Pancreas (tissue), 10 donors: ENCODE measurements at places on chromosomes 7 and 10. TPM values are rescaled to one million over a fixed set of nuclear protein-coding genes. Genes with fewer than 3 reads are reported as not detected.
A peak's percentile ranks its signal among the peaks of the same experiment; 100 is the strongest.

Gene PTPRZ1
- total RNA-seq, result 0.60 TPM

Gene WNT8B
- 0.46 TPM for total RNA-seq

Gene CTBP2
- 35.9 TPM for total RNA-seq

Gene GIGYF1
- 19.2 TPM for total RNA-seq

Gene TYW1B
- total RNA-seq, result 0.92 TPM

Gene LRRC4
- total RNA-seq, result 0.57 TPM

Gene ENTPD7
- 8.4 TPM for total RNA-seq

Gene MACROH2A2
- 2.3 TPM for total RNA-seq

Gene CALD1
- total RNA-seq, result 53.1 TPM

DNA sequence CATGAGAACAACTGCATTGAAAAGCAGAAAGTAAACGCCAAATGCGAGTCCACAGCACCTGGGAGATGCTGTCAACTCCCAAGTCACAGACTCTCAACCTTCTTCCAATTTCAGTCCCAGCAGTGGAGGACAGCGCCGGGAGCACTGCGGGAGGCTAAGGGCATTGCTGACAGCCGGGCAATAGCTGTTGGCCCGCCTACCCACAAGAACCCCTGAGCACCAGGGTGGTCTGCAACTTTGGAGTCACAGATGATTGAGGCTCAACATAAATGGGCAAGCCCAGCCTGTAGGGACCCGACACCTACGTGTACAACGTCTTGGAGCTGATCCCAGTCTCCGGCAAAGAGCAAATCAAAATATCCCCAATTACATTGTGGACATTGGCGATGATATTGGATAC is 262.9 kb downstream of the TCERG1L start:
- H3K27ac ChIP-seq, result no peak overlapping the region
- no peaks in the 10 kb centered on the region for H3K4me1 ChIP-seq
- H3K27me3 ChIP-seq, result peaks cover 5% of the 10 kb centered on the region
- H3K4me3 ChIP-seq, result no peak overlapping the region

DNA sequence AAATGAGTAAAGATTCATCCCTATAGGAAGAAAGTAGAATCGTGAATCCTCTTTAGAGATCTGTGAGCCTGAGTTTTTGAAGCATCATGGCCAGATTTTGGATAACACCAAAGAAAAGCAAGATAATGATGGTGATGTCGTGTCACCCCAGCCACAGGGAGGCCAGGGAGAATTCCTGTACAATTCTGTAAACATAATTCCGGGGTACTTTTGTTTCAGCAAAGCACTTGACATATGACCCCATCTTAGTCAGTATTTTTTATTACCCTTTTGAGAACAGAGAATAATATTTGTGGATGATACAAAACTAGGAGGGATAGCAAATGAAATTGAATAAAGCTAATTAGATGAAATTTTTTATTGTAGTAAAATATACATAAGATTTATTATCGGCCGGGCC is 33.8 kb downstream of the NACAD start:
- no peaks in the 10 kb centered on the region for H3K4me1 ChIP-seq
- no peak overlapping the region for H3K27ac ChIP-seq
- no peak overlapping the region for H3K4me3 ChIP-seq
- H3K36me3 ChIP-seq, result no peaks in the 10 kb centered on the region
- no peak for DNase-seq

- no peak overlapping the region for H3K27ac ChIP-seq
- H3K4me1 ChIP-seq, result no peaks in the 10 kb centered on the region
- H3K27me3 ChIP-seq, result no peaks in the 10 kb centered on the region
- H3K36me3 ChIP-seq, result no peaks in the 10 kb centered on the region
These were observed 81.0 kb upstream of the GNA12 start for GRCh38 chr7:2924866-2925840.

DNA sequence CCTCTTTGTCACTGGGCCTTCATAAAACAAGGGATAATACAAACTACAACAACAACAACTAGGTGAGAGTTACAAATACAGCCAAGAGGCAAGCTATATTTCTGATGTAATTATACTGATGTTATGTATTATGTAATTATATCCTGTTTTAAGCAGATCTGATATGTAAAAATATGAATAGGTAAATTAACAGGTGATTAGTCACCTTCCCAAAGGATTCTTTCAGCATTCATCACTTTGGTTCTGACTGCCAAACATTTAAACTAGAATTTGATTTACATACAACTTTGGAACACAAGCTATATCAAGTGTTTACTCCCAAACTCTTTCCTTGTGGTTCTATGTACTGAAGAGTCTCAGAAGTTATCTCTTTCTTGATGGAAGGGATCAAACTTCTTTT is 53.7 kb downstream of the BEND7 start:
- no peak for DNase-seq
- H3K27me3 ChIP-seq, result no peaks in the 10 kb centered on the region
- no peaks in the 10 kb centered on the region for H3K36me3 ChIP-seq

- no peaks in the 10 kb centered on the region for H3K36me3 ChIP-seq
- DNase-seq, result no peak
- H3K4me3 ChIP-seq, result no peak overlapping the region
- no peaks in the 10 kb centered on the region for H3K4me1 ChIP-seq
- no peak overlapping the region for H3K27ac ChIP-seq
These were observed 20.8 kb upstream of the OR6B1 start for GRCh38 chr7:143979359-143979758.

DNA sequence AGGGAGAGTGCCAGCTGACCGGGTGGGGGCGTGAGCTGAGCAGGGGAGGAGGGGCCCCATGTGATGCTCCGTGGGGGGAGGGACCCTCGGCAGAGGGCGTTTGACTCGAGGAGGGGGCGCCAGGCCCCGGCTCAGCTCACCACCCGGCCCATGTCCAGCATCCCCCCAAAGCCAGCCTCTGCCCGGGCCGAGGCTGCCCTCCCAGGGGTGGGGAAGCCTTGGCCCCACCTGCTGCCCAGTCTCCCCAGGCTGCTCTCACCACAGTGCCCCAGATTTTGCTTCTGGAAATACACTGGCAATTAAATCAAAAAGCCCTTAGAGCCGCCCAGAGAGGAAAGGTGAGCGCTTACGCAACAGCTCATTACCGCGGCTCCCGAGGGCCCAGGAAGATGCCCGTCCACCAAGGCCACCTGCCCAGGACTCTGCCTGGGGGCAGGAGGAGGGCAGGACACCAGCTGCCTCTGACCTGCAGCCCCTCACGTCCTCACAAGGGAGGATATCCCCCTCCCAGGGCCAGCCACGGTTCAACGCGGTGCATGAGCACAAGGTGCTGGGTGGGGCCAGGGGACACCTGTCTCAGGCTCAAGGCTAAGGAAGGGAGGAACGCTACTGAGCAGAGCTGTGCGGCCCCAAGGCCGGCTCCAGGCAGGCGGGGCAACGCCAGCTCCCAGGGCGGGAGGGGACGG is 70.0 kb upstream of the INPP5A start:
- peaks cover 5% of the 10 kb centered on the region for H3K4me1 ChIP-seq
- H3K27ac ChIP-seq, result no peak overlapping the region
- no peak for DNase-seq
- H3K4me3 ChIP-seq, result no peak overlapping the region
- H3K27me3 ChIP-seq, result no peaks in the 10 kb centered on the region

DNA sequence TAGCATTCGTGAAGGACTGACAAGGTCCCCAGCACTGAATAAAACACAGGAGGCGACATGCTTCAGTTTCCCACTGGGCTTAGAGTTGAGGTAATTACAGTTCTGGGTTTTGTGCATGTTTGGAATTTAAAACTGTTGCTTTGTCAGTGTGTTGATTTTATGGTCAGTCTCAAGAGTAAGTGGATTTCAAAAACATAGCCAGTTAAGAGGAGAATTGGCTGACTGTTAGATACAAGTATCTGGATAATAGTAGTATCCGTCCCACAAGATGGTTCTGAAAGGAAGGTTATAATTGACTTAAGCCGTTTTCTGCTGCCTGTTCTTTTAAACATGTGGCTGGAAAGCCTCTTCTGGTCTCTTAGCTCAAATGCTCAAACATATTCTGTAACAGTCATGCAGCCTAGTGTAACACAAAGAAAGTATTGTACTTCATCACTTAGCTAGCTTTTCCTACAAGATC is 170.9 kb downstream of the POLR1F start:
- H3K4me1 ChIP-seq, result no peaks in the 10 kb centered on the region
- H3K36me3 ChIP-seq, result no peaks in the 10 kb centered on the region
- H3K4me3 ChIP-seq, result no peak overlapping the region
- H3K27ac ChIP-seq, result no peak overlapping the region

- no peaks in the 10 kb centered on the region for H3K27me3 ChIP-seq
- H3K36me3 ChIP-seq, result no peaks in the 10 kb centered on the region
- H3K4me1 ChIP-seq, result peaks cover 13% of the 10 kb centered on the region
These were observed 164.3 kb upstream of the AKR1E2 start for GRCh38 chr10:4661511-4662255.

GRCh38 chr7:151807846-151808245 is 69.1 kb downstream of the PRKAG2 start:
- no peak overlapping the region for H3K4me3 ChIP-seq
- no peak for DNase-seq
- no peaks in the 10 kb centered on the region for H3K36me3 ChIP-seq
- H3K4me1 ChIP-seq, result no peaks in the 10 kb centered on the region
- no peaks in the 10 kb centered on the region for H3K27me3 ChIP-seq

GRCh38 chr7:48274662-48275061 is 103.4 kb downstream of the ABCA13 start:
- no peak for DNase-seq
- no peaks in the 10 kb centered on the region for H3K36me3 ChIP-seq
- no peak overlapping the region for H3K27ac ChIP-seq
- H3K4me1 ChIP-seq, result no peaks in the 10 kb centered on the region

DNA sequence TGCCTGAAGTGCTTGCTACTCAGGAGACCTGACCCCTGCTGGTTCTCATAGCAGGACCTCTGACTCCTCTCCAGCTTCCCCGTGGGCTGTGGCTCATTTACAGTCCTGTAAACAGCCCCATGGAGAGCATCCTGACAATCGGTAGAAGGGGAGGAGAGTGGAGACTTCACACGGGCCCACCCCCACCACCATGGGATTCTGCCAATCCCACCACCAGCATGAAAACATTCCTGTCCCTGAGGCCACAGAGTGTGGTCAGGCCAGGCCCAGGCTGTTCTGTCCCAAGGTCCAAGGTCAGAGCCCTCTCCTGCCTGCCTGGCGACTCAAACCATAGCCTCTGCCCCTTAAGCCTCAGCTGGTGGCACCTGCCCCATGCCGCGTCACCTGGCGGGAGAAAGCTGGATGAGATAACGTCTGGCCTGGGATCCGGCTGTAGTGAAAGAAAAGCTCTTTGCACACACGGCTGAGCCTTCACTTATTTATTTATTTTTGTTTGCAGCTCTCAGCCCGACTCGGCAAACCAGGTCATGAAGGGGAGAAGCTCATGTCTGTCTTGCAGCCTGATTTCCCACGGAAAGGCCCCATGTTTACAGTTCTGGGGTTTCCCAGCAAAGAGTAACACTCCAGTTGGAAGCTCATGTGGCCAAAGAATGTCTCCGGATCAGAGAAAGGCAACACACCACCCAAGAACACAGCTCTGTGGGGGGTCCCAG is 293.6 kb upstream of the ZMIZ1 start:
- peak overlapping the region; percentile 88 for H3K27ac ChIP-seq
- H3K27me3 ChIP-seq, result no peaks in the 10 kb centered on the region
- H3K36me3 ChIP-seq, result no peaks in the 10 kb centered on the region
- peaks cover 9% of the 10 kb centered on the region for H3K4me1 ChIP-seq

- no peaks in the 10 kb centered on the region for H3K36me3 ChIP-seq
- H3K4me3 ChIP-seq, result no peak overlapping the region
- H3K4me1 ChIP-seq, result no peaks in the 10 kb centered on the region
- no peaks in the 10 kb centered on the region for H3K27me3 ChIP-seq
- H3K27ac ChIP-seq, result no peak overlapping the region
These were observed 39.7 kb downstream of the TES start for GRCh38 chr7:116249969-116250553.

GRCh38 chr7:133409421-133409820 is 156.5 kb downstream of the EXOC4 start:
- no peak overlapping the region for H3K27ac ChIP-seq
- H3K36me3 ChIP-seq, result no peaks in the 10 kb centered on the region
- H3K4me1 ChIP-seq, result no peaks in the 10 kb centered on the region
- H3K4me3 ChIP-seq, result no peak overlapping the region

- no peak for DNase-seq
- H3K27ac ChIP-seq, result no peak overlapping the region
- no peak overlapping the region for H3K4me3 ChIP-seq
- H3K27me3 ChIP-seq, result no peaks in the 10 kb centered on the region
These were observed 9.4 kb upstream of the PFKP start for GRCh38 chr10:3057946-3058345.

DNA sequence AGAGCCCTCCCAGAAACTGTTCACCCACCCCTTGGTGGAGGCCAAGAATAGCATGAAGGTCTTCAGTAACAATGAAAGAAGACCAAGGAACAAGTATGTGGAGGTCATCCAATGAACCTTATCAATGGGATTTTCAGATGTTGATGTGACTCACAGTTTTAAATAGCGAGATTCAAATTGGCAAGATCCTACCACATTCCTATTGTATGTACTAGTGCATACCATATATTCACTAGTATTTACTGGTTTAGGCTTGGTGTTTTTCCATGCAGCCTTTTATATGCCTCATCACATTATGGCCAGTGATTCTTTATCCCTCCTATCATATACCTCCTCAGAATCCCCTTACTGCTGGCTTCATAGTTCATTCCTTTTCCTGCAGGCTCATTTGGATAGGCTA is 54.4 kb downstream of the ITGB8 start:
- H3K27ac ChIP-seq, result no peak overlapping the region
- no peaks in the 10 kb centered on the region for H3K36me3 ChIP-seq
- peaks cover 4% of the 10 kb centered on the region for H3K4me1 ChIP-seq
- no peak for DNase-seq
